ENCODE measurements at places on chromosomes 7 and 10. TPM values are rescaled to one million over a fixed set of nuclear protein-coding genes. Genes with fewer than 3 reads are reported as not detected.

Gene C7orf33
- total RNA-seq: not detected

Gene ING3
- 16.4 TPM for total RNA-seq

Gene INHBA
- total RNA-seq: 16.7 TPM

Gene C7orf57
- not detected for total RNA-seq

Gene BTBD16
- total RNA-seq: not detected

DNA sequence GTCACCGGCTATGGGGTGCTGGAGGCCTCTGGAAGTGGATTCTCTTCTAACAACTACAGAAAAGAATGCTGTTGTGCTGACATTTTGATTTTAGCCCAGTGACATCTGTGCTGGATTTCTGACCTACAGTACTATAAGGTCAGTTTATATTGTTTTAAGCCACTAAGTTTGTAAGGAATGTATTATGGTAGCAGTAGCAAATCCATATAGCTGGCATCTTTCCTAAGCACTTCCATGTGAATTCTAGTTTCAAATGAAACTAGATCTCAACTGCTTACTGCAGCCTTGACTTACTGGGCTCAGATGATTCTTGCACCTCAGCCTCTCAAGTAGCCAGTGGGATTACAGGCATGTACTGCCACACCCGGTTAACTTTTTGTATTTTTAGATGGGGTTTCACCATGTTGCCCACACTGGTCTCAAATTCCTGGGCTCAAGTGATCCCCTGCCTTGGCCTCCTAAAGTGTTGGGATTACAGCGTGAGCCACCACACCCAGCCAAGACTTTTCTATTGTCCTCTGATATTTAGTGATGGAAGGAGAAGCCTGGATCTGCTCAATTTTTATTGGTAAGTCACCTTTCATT lies 414.0 kb downstream of the PHTF2 start:
- ATAC-seq: no peak

- no peak for ATAC-seq
Observed at GRCh38 chr7:150665089-150665748, 20.3 kb upstream of the GIMAP2 start.

DNA sequence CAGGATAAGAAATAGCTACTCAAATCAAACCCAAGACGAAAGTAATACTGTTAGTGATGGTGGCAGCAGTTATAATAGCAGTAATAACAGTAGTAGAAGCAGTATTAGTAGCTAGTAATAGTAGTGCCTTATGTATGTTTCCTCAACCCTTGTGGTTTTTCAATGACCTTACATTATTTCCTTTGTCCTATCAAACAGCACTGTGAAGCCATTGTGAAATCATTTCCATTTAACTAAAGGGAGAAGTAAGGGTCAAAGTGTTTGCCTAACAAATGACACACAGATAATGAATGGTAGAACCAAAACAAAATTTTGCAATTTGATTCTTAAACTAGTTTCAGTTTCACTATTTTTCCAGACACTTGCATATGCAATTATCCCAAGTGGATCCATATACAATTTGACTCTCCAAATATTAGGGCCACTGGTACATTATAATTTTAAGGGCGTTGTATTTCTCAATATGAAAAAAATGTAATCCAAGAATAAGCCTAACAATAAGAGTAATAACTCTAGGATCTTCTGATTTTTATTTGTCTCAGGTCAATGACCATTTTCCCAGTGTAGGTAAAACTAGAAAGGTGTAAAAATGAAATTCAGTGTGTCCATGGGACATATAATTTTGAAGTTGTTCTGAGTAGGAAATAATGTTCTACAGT lies 33.7 kb upstream of the TMEM26 start:
- no peak for ATAC-seq

DNA sequence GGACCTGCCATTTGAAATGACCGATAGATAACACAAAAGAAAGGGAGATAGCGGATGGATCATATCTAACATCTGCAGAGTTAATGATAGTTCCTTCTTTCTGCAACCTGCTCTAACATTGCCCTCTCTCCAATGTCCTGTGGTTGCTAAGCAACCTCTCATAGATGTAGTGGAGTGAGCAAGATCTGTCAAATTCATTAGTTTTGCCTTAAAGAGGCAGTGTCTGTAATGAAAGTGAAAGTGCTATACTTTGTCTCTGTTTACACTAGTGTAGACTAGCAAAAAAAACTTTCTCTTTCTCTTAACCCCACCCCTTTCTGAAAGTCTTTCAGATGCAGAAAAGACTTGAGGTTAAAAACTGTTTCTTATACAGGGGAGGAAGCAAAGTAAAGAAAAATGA lies 1196.9 kb downstream of the SORCS3 start:
- ATAC-seq: no peak

- ATAC-seq: no peak
Observed at GRCh38 chr10:111086574-111086973, 9.7 kb downstream of the ADRA2A start.

DNA sequence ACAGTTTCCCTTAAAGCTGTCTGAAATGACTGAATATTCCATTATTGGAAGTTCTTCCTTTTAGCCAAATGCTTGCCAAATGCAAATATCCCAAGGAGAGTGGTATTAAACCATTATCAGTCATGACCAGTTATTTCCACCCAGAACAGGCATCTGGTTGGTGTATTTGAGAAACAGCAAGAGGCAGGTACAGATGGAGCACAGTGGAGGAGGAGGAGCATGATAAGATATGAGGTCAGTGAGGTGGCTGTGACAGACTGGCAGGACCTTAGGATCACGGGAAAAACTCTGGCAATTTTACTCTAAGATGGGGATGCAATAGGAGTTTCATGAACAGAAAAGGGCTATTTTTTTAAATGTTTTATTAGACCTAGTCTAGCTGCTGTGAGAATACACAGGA lies 6.4 kb downstream of the HEPACAM2 start:
- no peak for ATAC-seq

DNA sequence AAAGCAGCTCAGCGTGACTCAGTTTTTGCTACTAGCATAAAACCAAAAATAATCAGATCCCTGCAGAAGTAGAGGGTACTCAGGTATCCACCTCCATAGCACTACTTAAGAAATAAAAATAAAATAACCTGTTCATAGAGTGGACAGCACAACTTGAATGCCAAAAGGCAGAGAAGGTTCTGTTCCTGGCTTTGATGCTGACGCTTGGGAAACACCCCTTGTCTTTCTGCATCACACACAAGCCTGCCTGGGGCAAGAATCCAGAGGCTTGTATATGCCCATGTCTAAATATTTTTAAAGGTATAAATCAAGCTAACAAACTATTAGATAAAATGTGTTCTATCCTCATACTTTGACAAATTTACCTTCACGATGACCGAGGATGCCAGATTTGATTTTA lies 207.3 kb downstream of the KIAA1217 start:
- ATAC-seq: peak; percentile 50

- peak; percentile 32 for ATAC-seq
Observed at GRCh38 chr10:30831426-30831825, 200.2 kb downstream of the ZNF438 start.

Data from gastroesophageal sphincter (tissue), 4 donors.